Heart right ventricle (tissue), 16 donors: ENCODE measurements at places on chromosomes 13 and 19. TPM values are rescaled to one million over a fixed set of nuclear protein-coding genes. Genes with fewer than 3 reads are reported as not detected.

GRCh38 chr13:63345835-63346234 is 1930.2 kb upstream of the PCDH20 start:
- DNase-seq = no peak

GRCh38 chr19:57633832-57634131 is 814 bp downstream of the ZNF211 start:
- no peak for DNase-seq

DNA sequence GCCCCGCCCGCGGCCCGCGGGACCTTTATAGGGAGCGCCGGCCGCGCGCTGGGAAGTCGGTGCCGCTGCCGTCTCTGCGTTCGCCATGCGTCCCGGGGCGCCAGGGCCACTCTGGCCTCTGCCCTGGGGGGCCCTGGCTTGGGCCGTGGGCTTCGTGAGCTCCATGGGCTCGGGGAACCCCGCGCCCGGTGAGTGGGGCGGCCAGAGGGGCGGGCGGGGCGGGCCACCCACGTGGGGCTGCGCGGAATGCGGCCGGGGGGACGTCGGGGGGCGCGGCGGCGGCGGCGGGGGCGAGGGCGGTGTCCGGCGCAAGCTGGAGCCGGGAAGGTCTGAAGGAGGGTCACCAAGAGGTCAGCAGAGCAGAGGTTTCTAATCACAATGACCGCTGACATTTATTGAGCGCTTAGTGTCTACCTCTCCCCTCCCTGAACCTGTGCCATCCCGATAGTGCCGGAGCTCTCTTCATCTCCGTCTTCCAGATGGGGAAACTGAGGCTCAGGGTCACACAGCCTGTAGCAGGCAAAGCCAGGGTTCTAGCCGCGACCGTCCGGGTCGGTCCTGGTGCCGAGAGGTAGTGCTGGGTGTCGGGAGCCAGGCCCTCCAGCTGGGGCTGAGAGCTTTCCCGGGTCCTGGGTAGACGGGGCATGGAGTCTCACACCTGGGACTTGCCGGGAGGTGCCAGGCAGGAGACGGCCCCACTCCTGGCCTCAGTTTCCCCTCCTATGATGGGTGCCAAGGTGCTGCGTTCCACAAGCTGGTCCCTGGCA is at the start of gene FSTL3:
Gene FSTL3 (plus strand): TSS at position 54 of the 767 bp plus-strand sequence. CDS start 32 bp downstream, at position 86.
- no peak for DNase-seq

GRCh38 chr19:1156830-1157615 is 17.0 kb downstream of the SBNO2 start:
- no peak for DNase-seq

DNA sequence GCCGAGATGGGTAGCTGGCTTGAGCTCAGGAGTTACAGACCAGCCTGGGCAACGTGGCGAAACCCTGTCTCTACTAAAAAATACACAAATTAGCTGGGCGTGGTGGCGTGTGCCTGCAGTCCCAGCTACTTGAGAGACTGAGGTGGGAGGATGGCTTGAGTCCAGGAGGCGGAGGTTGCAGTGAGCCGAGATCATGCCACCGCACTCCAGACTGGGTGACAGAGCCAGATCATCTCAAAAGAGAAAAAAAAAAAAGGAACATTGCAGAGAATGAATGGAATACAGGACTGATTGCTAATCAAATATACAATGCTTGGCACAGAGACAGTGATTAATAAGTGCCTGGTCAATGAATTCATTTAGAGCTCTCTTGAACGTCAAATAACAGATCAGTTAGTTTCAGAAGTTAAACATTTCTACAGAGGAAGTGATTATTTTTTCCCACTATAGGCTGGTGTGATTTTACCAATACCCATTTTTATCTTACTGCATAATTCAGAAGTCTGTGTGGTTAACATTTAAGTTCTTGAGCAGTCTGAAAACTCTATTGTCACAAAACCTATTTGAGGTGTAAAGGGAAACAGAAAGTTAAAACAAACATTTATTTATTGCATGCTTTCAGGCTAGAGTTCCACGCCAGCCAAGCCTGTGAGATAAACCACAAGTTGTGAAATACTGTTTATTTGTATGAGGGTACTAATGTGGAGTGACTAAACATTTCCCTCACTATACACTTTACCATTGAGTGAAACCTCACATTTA is 7.7 kb upstream of the TBC1D4 start:
- DNase-seq = no peak

GRCh38 chr19:13689085-13689484 is 75.2 kb upstream of the MRI1 start:
- DNase-seq = no peak

GRCh38 chr19:41848666-41849065 is 3.8 kb downstream of the DMRTC2 start:
- DNase-seq = no peak

DNA sequence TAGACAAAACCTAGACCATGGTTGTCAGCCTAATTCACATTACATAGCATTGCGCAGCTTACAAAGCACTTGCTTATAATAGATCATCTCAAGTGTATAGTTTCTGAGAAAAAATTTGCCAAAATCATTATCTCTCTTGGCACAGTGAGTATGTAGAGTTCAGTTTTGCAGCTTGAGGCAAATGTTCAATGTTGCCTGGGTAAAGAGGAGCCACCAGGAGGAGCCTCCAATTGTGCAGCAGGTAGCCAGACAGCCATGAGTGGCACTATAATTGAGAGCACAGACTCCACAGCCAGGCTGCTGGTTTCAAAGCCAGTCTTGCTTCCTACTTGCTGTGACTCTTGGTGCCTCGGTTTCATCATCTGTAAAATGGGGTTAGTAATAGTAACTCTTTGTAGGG is 24.0 kb upstream of the OLFM4 start:
- DNase-seq = no peak

GRCh38 chr13:113645329-113645728 is 12.7 kb downstream of the ATP4B start:
- DNase-seq = no peak

Gene ELSPBP1
- total RNA-seq = not detected
